Fibroblast of lung (primary cell): ENCODE measurements at places on chromosomes 13 and 19. TPM values are rescaled to one million over a fixed set of nuclear protein-coding genes. Genes with fewer than 3 reads are reported as not detected.
A peak's percentile ranks its signal among the peaks of the same experiment; 100 is the strongest.

DNA sequence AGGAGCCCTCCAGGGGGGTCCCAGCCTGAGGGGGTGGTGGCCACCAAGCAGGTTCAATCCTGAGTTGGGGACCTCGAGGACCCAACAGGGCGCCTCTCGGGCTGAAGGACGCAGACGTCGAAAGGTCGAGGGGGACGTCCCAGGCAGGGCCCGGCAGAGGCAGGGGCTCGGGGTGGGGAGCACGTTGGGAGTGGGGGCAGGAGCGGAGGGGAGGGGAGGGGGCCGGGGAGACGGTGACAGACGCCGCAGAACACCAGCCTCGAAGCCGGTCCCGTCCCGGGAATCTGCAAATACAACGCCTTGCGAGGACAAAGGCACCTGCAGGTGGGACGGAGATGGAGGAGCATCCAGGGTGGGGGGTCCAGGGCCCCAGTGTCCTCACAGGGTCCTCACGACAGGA lies 4.1 kb downstream of the FGF22 start:
- no peak for DNase-seq

GRCh38 chr19:41707871-41708371 lies 505 bp upstream of the CEACAM5 start:
- DNase-seq: no peak

- peak; percentile 37 for DNase-seq
Measured at GRCh38 chr13:36819739-36820090, 693 bp downstream of the RFXAP start.

DNA sequence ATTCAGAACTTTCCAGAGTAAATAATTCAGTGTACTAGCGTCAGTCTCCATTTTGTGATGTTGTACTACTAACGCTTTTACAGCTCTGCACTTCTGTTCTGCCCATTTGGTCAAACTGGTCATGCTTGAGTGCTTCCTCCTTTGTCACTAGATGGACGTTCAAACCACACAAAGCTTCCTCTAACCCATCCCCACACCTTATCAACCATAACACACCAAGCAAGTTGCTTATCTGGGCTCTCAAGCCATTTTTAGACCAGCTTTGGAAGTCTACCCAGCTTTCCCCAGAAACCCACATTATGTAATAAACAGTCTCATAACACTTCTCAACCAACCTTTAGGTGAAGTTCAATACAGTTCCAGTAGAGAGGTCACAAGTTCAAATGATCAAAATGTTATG lies 2.3 kb upstream of the ZNF347 start:
- DNase-seq: no peak

Gene PRKCG
- not detected in 2 replicates for total RNA-seq
